Caudate nucleus (tissue), 63 donors: ENCODE measurements at places on chromosomes 5 and 9.

DNA sequence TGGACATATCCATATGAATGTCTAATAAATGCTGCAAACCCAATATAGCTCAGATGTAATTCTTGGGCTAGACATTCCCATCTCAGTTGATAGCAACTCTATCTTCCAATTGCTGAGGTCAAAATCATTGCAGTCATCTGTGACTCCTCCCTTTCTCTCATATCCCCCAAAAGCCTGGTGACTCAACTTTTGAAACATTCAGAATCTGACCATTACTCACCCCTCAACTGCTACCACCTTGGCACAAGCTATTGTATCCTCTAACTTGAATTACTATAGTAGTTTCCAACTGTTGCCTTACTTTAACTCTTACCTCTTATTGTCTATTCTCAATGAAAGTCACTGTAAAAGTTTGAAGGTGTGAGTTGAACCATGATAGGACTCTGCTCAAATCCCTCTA, 600.1 kb upstream of the RGMB start:
- no peak for DNase-seq

- DNase-seq = no peak
Measured at GRCh38 chr5:143057580-143057999, 287.4 kb downstream of the ARHGAP26 start.

- no peak for DNase-seq
Measured at GRCh38 chr5:158483281-158483860, 616.3 kb downstream of the EBF1 start.

GRCh38 chr5:119410448-119411159, 41.7 kb upstream of the HSD17B4 start:
- no peak for DNase-seq

- no peak for DNase-seq
Measured at GRCh38 chr5:62732677-62733121, 154.1 kb downstream of the LRRC70 start.

GRCh38 chr9:121975801-121976277, 117.3 kb downstream of the TTLL11 start:
- no peak for DNase-seq

DNA sequence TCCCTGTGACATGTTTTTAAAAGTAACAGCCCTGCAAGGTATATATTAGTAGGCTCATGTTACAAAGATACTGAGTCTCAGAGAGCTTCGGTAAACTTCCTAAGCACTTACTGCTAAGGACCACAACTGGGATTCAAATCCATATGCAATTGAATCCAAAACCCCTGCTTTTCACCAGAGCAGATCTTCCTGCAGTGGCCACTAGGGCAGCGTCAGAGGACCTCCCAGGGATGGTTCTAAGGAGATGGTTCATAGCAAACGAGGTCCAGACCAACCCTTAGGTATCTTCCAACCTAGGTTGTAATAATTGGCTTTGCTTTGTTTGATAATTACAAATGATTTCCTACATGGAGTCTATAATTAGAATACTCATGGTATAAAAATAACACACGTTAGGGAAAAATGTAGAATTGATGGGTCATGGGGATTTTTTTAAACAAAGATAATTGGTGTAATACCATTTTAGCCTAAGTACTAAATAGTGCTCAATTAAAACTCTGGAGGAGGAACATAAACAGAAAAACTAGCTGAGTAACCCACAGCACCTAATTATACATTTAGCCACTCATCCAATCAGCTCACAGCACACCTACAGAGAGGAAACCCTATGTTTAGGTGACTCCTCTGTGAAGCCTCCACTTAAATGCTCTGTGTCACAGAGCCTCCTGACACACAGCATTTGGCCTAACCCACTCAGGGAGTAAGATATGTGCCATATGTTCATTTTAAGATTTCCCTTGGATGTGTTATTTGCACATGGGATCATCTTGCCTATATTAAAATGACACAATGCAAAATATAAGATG, 10.0 kb upstream of the CAST start:
- no peak for DNase-seq

DNA sequence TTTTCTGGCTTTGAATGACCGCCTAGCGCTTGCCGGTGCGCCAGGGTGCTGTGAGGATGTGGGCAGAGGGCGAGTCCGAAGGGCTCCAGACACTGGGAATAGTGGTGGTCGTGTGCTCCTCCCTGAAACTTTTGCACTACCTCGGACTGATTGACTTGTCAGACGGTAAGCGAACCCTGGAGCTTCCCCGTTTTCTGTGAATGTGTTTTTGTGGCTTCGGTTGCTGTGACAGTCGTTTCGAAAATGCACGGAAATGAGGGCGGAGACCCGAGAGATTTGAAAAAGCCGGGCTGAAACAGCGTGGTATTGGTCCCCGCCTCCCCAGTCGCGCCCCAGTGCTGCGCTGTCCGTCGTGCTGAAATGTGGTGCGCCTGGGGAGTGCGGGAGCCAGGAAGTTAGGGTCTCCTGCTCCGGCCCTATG, 102.5 kb upstream of the GABRP start:
- no peak for DNase-seq
